ENCODE measurements at places on chromosomes 1 and 21.

DNA sequence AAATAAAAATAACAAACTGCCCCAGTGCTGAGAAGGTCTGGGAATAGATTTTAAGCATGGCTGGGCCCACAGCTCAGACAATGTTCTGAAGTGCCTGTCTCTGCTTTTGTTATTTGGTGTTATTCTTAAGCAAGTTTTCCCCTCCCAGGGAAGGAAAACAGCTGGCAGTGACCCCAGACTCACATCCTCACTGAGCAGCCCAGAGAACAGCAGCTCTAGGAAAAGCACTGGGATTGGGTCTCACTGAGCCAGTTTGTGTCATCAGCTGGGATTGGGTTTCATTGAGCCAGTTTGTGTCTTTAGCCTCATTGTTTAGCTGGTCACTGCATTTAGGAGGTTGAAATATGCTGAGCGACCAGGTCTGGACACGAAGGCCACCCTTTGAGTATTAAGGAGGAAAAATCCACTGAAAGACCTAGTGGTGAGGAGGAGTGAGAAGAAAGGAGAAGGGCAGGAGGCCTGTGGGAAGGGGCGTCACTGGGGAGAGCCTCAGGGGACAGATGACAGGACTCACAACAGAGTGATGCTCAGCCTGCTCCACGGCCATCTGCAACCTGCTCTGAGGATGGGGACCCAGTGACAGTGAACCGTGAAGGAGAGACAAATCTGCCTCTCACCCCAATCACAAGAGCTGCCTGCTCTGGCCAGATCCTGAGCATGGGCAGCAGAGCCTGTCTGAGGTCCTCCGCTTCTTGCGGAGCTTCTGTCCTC lies 103.8 kb downstream of the TOMM20 start:
- DNase-seq, result no peak

GRCh38 chr1:54096877-54097240 lies 43.5 kb downstream of the TCEANC2 start:
- DNase-seq, result no peak

DNA sequence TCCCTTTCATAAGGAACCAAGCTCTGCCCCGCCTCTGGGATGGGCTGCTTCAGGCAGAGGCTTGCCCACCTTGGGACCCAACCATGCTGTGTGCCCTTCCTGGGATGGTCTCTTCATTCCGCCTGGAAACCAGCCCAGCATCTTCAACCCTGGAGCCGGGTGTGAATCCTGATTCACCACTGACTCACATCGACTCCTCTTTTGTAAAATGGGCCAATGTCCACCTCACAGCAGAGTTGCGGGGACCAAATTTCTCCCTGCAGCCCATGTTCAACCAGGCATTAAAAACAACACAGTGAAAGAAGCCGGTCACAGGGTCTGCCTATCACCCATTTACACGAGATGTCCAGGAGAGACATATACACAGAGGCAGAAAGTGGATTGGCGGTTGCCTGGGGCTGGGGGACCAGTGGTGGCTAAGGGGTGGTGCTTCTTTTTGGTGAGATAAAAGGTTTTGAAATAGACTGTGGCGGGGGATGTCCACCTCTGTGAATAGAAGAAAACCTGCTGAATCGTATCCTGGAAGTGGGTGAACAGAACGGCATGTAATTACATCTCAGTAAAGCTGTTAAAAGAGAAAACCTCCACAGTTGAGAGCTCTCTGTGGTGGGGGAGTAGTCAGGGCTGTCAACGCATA lies 6.9 kb upstream of the GPR153 start:
- no peak for DNase-seq

DNA sequence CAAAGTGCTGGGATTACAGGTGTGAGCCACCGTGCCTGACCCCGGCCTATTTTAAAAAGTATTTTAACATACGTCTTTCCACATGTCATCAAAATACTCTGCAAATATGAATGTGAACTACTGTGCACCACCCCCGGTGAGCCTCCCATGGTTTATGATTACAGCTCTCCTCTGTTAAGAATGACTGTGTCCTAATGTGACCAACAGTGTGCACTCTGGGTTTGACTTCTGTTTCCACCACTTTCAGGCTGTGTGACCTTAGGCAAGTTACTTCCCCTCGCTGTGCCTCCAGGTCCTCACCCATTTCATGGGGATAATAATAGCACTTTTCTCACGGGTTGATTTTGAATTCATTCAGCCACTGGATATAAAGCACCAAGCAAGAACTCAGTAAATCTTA lies 14.7 kb downstream of the AMPD2 start:
- no peak for DNase-seq

DNA sequence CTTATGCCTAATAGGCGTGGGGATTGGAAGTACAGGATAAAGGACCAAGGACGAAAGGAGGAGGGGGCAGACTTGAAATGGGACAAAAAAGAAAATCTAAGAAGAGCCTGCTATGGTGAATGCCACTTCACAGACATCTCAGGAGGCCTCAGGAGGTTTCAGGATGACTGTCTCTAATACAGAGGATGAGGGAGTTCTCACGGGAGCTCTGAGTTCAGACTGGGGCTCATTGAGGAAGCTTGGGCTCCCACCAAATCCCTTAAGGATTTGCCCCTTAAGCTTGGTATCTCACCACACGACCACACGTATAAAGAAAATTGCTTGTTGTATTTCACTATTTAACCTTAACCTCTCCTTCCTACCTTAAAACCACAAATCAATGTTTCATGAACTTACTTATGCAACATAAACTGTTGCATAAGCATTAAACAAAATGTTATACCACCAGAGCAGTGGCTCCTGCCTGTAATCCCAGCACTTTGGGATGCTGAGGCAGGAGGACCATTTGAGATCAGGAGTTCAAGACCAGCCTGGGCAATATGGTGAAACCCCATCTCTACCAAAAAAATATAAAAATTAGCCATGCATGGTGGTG lies 12.4 kb downstream of the SLC30A1 start:
- DNase-seq, result no peak

- no peak for DNase-seq
These were observed 571.6 kb downstream of the AJAP1 start for GRCh38 chr1:5225707-5226704.

DNA sequence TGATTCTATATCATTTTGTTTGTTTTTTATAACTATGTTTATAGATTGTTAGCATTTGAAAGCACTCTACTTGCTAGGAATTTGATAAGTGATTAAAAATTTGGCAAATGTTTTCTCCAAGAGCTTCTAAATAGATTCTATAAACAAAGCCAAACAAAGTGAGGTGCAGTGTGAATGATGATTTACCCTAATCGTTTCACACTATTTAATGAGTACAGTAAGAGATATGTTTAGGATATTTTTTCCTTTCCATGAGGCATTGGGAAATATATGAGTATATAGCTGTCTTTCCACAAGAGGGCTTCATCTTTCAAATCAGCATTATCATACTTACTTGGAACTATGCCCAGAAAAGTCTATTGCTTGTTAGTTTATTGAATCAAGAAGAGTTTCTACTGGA lies 277.0 kb upstream of the BRINP3 start:
- DNase-seq, result no peak

DNA sequence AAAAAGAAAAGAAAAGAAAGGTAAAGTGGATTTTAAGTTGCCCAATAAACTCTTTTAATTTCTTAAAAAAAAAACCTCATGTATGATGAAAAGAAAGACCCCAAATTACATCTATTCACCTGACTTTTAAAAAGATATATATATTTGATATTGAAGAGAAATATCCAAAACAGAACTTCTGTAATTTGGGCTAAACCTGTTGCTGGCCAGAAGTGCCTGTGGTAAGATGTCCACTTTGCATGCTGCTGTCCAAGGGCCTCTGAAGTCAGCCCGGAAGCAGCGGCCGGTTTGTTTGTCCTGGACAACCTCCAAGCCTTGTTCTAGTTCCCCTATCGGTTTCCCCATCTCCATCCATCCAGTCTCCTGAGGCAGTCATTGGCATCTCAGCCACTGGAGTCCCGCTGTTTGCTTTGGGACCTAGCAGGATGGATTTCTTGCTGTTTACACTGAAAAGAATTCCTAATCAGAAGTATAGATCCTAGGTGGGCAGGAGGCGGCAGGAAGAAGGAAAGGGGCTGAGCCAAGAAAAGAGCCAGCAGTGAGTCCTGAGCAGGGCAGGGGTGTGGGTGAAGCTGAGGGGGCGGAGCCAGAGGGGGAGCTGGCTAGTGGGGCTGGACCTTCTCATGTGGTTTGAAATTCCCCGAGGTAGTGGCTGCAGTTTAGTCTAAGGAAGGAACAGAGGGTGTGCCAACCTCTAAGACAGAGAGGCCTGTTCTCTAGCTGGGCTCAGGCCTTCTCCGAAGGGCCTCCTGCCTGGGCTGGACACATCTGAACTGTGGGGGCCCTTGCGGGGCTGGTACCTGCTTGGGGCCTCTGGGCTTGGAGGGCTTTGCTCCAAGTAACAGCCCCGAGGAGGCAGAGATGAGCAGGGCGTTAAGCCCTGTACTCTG lies 3.3 kb downstream of the NCMAP start:
- DNase-seq, result no peak

DNA sequence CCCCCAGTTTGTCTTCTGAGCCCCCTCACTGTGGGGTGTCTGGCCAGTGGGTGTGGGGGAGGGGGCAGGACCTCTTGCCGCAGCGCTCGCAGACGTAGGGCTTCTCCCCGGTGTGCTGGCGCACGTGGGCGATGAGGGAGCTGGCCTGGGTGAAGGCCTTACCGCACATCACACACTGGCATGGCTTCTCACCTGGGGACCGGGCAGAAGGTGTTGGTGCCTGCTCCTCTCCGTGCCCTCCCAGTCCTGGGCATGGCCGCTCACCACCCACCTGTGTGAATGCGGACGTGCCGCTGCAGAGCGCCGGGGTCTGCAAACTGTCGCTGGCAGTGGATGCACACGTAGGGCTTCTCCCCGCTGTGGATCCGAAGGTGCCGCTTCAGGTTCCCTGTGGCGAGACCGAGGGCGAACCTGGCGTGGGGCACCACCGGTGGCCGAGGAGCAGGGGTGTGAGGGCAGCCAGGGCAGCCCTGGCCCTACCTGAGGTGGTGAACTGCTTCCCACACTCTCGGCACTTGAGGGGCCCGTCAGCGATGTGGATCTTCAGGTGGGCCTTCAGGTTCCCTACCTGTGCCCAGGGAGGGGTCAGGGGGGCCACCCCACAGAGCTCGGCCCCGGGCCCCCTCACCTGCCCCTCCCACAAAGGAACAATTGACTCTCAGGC lies 32.4 kb downstream of the ZBTB17 start:
- no peak for DNase-seq

- DNase-seq, result no peak
These were observed 40.9 kb downstream of the ALPL start for GRCh38 chr1:21550097-21550496.

DNA sequence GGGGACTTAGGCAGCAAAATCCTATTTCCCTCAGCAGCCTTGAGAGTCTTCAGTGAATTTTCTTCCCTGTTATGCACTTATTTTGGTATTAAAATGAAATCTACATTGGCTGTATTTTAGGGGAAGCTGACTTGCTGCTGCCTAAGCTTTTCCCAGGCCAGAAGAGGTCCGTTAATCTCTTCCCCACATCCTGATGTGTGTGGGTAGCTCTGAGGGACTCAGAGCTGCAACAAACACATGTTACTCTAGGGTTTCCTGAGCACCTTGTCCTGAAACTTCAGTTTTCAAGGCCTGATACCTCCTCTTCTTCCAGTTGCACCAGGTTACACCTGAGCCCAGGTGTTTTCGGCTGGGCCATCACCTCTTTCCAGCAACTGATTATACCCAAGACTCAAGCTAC lies 51.5 kb downstream of the SYT6 start:
- DNase-seq, result no peak

DNA sequence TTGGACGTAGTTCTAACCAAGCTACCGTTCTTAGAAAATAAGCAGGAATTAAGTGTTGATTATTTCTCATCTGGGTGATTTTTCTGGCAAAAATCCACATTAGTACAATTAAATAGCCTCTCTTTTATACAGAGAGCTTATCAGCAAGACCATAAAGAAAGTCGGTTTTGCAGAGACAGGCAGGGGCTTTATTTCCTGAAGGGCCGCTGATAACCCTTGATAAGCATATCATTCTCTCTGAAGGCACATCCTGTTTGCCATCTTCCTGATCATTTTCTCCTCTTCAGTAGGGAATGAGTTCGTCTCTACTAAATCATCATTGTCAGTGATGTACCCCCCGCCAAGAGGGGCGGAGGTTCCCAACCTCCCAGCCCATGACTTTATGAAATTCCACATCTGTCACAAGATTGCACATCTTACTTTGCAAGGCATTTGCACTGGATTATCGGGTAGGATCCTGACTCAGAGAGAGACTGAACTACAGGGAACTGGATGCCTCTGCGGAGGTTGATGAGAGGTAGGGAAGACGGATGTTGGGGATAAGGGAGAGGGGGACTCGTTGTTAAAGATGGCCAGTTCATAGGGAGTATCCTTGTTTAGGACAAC lies 115.7 kb downstream of the KCNJ6 start:
- DNase-seq, result no peak

- no peak for DNase-seq
These were observed 3.9 kb upstream of the LEFTY2 start for GRCh38 chr1:225944951-225945350.

- DNase-seq, result no peak
These were observed 134.0 kb upstream of the ETS2 start for GRCh38 chr21:38671773-38672172.

DNA sequence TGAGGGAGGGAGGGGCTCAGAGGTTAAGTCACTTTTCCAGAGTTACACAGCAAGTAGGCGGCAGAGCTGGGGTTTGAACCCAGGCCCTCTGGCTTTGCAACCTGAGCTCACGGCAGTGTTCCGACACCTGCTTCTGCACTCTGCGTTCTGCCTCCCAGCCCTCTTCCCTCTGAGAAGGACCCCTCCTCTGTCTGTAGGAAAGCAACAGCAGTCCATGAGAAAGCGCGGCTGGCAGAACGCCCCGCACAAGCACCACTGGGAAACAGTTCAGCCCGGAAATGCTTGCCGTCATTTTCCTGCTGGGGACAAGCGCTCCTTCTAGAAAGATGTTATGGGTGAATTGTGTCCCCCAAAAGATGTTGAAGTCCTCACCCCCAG lies 241.1 kb downstream of the NPHP4 start:
- DNase-seq, result no peak

DNA sequence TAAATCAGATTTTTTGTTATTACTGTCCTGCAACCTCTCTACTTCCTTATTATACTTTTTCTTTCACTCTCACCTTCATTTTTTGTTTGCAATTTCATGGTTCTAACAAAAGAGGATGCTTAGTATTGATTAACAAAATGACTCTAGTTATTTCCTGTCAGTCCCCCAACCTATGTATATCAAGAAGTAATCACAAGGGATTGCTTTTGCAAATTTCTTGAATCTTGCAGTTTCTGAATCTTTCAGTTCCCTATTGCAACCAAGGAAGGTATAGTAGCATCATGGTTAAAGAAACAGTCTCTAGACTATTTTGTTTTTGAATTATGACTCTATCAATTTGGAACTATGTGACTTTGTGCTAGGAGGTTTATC lies 446.9 kb downstream of the NEGR1 start:
- DNase-seq, result no peak

GRCh38 chr1:243842161-243842560 lies 7.9 kb downstream of the AKT3 start:
- no peak for DNase-seq

- no peak for DNase-seq
These were observed 35.1 kb downstream of the MPZL1 start for GRCh38 chr1:167756730-167757405.

GRCh38 chr21:43605320-43606215 lies 53.7 kb downstream of the HSF2BP start:
- DNase-seq, result no peak

Data from type B pancreatic cell (in vitro differentiated cells).